ENCODE measurements at places on chromosomes 7 and 10.

DNA sequence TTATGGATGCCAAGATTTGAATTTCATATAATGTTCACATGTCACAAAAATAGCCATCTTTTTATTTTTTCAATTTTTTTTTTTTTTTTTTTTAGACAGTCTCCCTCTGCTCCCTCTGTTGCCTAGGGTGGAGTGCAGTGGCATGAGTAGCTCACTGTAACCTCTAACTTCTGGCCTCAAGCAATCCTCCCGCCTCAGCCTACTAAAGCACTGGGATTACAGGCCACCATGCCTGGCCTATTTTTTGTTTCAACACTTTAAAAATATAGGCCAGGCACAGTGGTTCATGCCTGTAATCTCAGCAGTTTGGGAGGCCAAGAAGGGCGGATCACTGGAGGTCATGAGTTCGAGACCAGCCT is 246.3 kb downstream of the SKIDA1 start:
- DNase-seq = no peak

DNA sequence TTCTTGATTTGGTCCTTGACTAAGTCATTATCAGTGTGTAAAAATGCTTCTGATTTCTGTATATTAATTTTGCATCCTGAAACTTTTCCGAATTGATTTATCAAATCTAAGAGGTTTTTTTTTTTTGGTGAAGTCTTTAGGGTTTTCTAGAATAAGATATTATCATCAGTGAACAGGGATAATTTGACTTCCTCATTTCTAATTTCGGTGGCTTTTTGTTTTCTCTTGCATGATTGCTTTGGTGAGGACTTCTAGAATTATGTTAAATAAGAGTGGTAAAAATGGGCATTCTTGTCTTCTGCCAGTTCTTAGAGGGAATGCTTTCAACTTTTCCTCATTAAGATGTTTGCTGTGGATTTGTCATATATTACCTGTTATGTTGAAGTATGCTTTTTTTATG is 170.5 kb downstream of the CCDC7 start:
- no peak for DNase-seq

DNA sequence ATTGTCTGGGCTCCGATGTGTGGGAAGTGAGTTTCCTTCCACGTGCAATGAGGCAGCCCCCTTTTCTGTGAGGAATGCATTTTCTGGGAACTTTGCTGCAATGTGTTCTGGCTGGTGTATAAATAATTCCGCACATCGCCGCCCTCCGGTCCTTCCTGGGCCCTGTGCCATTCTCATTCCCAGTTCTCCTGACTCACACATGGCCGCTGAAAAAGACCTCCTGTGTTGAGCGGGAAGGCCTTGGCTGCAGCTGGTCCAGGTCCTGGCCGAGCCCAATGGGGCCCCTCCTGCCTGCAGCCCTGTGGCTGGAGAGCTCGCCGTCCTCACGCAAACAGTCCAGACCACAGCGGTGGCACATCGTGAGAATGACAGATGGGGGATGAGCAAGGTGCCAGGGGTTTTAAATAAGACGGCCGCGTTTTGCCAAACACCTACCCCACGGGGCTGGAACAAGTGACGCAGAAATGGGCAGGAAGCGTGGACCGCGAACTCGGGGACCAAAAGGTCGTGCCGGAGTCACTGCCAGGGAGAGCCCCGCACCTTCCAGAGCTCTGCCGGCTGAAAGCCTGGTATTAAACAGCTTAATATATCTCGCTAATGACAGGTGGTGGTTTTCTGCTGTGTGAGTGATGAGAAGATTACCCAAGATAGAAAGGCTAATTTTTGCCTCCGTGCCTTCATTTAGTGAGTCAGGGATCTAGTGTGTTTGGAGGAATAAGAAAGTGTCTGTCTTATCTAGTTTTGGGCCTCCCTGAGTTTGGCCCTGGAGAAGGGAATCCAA is 37.0 kb downstream of the FAM20C start:
- no peak for DNase-seq

DNA sequence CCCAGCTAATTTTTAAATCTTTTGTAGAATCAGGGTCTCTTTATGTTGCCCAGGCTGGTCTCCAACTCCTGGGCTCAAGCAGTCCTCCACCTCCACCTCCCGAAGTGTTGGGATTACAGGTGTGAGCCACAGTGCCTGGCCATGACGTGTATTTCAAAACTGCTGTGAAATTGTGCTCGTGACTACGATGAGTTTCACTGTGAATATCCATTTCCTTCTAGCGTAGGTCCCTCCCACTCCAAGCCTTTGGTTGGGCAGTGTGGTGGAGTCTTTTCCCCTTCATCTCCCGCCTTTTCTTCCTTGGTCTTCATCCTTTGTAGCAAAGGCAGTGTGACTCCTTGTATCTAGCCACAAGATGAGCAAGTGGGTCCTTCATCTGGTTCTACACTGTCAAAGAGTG is 56.2 kb downstream of the CUL1 start:
- no peak for DNase-seq

DNA sequence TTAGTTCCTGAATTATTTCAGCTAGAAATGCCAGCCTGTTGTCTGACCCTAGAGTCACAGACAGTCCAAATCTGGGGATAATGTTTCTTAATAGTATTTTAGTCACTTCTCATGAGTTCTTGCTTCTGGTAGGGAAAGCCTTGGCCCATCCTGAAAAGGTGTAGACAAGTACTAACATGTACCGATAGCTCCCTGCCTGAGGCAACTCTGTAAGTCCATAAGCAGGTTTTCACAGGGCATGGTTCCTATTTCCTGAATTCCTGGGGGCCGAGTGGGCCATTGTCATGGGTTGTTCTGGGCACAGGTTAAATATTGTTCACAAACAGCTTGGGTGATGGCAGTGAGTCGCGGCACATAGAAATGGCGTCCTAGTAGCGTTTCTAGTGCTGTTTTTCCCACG is 3.1 kb upstream of the ZNF117 start:
- no peak for DNase-seq

- DNase-seq = no peak
These were observed 46.0 kb upstream of the OPTN start for GRCh38 chr10:13053794-13054462.

- no peak for DNase-seq
These were observed 5.4 kb downstream of the VGF start for GRCh38 chr7:101159696-101160674.

DNA sequence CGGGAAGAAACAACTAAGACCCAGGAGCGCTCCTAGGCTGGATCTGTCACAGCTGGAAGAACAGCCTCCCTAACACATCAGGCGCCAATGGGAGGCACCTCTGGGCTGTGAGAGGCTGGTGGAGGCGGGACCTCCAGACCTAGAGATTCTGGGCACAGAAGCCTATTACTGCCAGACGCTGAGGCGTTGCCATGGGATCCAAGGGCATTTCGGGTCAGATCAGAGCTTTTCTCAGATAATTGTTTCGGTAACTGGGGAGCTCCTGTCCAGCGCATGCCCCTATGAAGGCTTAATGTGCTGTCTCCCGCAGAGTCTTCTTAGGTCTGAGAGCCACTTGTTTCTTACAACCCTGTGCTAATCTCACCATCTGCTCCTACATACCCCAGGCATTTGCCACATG is 339.2 kb downstream of the ZNF716 start:
- no peak for DNase-seq

- DNase-seq = no peak
These were observed 60.4 kb upstream of the STRIP2 start for GRCh38 chr7:129373651-129374428.

DNA sequence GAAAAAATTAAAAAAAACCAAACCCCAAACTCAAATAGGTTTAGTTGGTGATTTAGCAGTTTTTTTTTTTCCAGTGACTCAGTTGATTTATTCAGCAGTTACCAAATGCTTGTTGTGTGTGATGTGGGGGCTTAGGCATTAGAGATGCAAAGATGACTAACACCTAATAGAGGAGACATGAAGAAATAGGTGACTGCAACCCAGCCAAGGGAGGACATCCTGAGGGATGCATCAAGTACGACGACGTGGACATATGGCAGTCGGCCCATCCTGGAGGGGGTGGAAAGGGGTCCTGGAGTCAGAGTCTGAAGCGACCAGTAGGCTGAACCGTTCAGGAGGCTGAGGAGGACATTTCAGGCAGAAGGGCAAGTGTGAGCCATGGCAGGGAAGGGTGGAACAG is 35.5 kb downstream of the LRMDA start:
- DNase-seq = no peak

DNA sequence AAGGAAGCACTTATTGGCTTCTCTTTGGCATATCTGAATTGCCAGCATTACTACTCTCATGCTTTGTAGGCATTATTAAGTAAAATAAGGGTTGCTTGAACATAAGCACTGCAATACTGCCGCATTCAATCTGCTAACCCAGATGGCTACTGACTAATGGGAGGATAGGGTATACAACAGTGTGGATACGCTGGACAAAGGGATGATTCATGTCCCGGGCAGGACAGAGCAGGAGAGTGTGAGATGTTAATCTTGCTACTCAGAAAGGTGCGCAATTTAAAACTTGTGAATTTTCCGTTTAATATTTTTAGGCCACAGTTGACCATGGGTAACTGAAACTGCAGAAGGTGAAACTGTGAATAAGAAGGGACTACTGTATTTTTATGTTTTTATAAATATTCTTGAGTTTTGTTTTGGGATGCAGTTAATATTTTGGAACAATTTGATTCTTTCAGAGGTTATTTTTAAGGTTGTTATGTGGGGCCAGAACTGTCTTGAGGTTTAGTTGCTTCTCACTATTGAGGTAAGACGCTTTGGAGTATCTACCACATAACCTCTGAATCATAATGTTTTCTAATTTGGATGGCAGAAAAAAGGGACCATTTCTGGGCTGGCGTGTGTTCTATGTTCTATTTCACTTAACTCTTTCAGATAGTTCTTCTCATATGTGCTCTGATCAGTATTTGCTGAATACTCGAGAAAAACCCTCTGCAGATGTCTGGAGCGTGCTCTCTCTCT is 75.7 kb upstream of the SYPL1 start:
- no peak for DNase-seq

DNA sequence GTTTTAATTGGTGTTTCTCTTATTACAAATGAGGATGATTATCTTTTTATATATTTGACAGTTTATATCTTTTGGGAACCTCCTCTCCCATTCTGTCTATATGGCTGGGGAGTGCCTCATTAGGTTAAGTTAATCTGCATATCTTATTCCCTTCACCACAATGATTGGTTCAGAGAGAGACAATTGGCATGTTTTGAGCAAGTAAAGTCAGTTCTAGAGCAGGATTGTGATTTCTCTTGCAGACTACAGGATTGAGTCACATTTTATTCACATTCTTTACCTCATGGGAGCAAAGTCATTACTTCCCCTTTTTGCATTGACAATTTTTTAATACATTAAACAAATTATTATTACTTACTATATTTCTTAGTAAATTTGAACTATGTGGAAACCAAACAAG is 345.6 kb downstream of the MDFIC start:
- no peak for DNase-seq

GRCh38 chr10:6351495-6351894 is 148.8 kb downstream of the PFKFB3 start:
- DNase-seq = no peak

- DNase-seq = no peak
These were observed 655.4 kb upstream of the MKI67 start for GRCh38 chr10:128781637-128782036.
